C1 segment of cervical spinal cord (tissue), 14 donors: ENCODE measurements at places on chromosomes 3 and 15.

DNA sequence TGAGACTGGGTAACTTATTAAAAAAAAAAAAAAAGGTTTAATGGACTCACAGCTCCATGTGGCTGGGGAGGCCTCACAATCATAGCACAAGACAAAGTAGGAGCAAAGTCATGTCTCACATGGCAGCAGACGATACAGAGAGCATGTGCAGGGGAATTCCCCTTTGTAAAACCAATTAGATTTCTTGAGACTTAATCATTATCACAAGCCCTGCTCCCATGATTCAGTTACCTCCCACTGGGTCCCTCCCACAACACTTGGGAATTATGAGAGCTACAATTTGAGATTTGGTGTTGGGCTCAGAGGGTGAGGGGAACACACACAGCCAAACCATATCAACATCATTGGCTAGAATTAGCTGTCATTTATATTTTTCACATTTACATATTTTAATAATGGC lies 221.0 kb downstream of the RSRC1 start:
- no peak for DNase-seq

GRCh38 chr15:89111961-89112340 lies 23.7 kb downstream of the ABHD2 start:
- DNase-seq: peak; percentile 60

DNA sequence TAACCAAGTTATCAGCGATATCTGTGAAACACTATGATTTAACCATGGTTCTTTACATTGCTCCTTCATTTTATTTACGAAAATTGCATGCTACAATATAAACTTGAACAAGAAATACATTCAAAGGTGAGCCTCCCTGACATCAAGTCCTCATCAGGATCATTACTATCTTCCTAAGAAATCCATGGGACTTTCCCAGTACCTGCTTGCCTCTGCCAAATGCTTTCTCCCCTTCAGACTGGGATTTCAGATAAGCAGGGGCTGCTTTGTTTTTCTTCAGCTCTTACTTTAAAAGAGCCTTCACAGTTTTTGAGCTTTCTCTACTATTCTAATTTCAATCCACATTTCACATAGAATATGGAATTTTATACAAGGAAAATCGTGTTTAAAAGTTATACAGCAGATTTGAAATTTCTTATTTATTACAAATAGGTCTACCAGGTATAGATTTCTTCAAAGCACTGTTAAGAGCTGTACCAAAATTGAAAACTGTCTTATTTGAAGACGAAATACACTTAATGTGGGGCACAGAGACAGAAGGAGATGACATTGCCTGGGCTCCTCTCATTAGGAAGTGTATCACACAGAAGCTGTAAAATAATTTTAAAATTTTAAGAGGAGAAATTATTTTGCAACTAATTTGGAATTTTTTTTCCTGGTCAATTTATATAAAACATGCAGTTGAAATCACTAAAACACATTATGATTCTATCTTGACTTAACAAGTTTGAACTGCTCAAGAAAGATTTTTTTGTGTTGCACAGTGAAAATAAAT lies 615.0 kb upstream of the AGTR1 start:
- no peak for DNase-seq

- DNase-seq: no peak
Observed at GRCh38 chr15:79065706-79066376, 24.7 kb downstream of the RASGRF1 start.

DNA sequence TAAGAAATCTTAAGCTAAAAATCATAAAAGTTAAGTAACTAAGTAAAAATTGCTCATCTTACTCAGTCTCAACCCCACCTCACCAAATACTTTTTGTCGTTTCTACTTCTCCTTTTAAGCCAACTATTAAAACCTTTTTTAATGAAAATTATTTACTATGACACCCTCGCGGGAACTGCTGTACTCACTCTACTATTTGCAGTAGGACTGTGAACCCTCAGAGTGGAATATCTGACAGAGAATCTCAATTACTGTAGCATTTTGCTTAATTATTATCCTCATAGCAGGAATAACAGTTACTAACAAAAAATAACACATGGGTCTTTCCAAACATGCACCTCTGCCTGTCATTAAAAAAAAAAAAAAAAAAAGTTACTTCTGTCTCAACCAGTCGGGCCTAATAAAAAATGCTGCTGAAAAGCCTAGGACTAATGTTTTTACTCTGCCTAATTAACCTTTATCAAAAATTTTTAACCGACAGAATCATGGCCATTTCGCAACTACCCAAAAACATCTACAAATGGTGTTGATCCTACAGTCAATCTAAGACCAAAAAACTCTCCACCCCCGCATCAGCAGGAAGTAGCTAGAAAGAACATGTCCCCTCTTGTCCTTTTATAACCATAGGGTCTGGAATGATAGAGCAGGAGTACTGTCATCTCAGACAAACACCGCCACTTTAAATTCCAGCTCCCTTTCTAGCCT lies 10.2 kb downstream of the ALDH1L1 start:
- DNase-seq: no peak

- peak; percentile 35 for DNase-seq
Observed at GRCh38 chr3:194930377-194931204, 244.9 kb downstream of the FAM43A start.

DNA sequence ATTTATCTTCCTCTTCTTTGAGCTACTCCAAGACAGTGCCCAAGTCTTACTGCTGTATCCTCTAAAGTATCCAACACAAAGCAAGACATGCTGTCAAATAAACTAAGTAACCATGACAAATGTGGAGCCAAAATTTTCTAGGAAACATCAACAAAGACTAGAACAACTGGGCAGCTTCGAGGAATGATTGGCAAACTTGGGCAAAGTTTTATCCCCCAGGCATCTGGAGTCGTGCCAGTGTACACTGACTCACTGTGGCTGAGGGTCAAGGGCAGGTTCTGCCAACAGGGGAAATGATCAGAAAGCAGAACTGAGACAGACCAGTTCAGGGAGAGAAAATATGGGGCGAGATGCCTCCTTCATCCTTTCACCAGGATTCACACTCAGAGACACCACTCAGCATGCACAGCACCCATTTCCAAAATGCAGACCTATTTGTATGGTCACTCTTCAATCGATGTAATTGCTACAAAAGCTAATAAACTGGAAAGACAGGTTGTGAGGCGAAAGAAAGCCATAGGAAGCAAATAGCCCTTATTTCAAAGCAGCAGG lies 65.8 kb downstream of the MB21D2 start:
- peak; percentile 8 for DNase-seq

DNA sequence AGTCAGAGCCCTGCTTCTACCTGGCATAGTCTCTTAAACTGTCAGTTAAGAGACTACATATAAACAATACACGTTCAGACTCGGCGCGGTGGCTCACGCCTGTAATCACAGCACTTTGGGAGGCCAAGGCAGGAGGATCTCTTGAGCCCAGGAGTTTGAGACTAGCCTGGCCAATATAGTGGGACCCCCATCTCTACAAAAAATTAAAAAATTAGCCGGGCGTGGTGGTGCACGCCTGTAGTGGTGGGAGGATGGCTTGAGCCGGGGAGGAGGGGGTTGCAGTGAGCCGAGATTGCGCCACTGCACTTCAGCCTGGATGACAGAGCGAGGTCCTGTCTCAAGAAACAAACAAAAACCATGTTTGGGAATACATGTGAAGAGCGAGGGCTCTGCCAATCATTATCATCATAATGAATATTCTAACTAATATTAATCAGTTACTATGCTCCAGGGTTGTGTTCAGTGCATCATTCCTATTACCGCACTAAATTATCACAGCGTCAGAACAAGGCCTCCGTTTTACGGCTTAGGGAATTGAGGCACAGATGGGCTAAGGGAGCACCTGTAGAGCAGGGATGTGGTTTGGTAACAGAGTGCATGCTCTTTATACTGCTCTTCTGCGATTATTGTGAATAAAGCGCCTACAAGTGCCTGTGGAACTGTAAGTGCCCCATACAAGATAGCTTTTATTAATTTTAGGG lies 844 bp upstream of the UQCC5 start:
- no peak for DNase-seq

- no peak for DNase-seq
Observed at GRCh38 chr3:81728766-81729544, 32.5 kb downstream of the GBE1 start.

- no peak for DNase-seq
Observed at GRCh38 chr3:130823996-130824395, 69.9 kb upstream of the ATP2C1 start.
